Vagina (tissue), 2 donors: ENCODE measurements at places on chromosomes 16 and 17. TPM values are rescaled to one million over a fixed set of nuclear protein-coding genes. Genes with fewer than 3 reads are reported as not detected.

- H3K4me1 ChIP-seq, result peaks cover under 1% of the 10 kb centered on the region
These were observed 43.6 kb downstream of the HOXB1 start for GRCh38 chr17:48487221-48487620.

- no peak for DNase-seq
These were observed 169.5 kb upstream of the CHMP6 start for GRCh38 chr17:80822021-80822699.

CIBAR2 gene
- total RNA-seq, result not detected

ITGAD gene
- total RNA-seq, result not detected

DNA sequence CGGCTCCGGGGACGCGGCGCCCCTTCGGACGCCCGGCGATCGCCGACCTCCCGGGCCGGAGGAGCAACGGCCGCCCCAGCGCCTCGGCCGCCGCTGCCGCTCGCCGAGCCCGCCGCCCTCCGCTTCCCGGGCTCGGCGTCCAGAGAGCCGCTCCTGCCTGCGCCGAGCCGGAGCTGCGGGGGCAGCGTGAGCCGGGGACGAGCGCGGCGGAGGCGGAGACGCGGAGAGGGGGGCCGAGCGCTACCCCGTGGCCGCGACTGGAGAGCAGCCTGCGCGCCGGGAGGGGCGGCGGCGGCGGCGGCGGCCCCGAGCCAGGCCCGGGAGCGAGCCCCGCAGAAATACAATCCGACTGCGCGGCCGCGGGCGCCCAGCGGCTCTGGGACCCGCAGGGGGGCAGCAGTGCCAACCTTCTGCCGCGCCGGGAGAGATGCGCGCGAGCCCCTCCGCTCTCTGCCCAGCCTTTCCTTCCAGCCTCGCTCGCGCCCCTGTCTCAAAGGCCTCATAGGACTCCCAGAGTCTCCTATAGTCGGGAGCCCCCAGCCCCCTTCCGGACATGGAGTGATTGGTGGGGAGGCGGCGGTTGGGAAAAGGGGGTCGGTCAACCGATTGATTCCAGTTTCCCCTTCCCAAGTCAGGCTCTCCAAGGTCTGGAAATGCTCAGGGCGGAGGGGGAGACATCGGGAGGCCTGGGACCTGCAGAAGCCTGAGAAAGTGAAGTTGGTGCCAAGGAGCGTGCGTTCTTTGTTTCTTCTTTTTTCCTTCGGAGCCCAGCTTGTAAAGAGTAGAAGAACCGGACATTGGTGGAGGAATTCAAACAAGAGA, 1.0 kb upstream of the SDK2 start:
- peak overlapping the region; percentile 48 for H3K4me3 ChIP-seq
- peaks cover 28% of the 10 kb centered on the region for H3K4me1 ChIP-seq
- DNase-seq, result no peak
- H3K36me3 ChIP-seq, result no peaks in the 10 kb centered on the region
- no peaks in the 10 kb centered on the region for H3K27me3 ChIP-seq

RBL2 gene
- 101 TPM for total RNA-seq

CTF1 gene
- 3.2 TPM for total RNA-seq

GRCh38 chr16:22366889-22367288, 7.5 kb downstream of the CDR2 start:
- H3K4me3 ChIP-seq, result no peak overlapping the region
- no peaks in the 10 kb centered on the region for H3K27me3 ChIP-seq
- H3K4me1 ChIP-seq, result peaks cover 52% of the 10 kb centered on the region

- no peak overlapping the region for H3K4me3 ChIP-seq
- H3K27me3 ChIP-seq, result no peaks in the 10 kb centered on the region
- no peak overlapping the region for H3K27ac ChIP-seq
- H3K4me1 ChIP-seq, result no peaks in the 10 kb centered on the region
These were observed 1.3 kb upstream of the TRPV1 start for GRCh38 chr17:3610523-3610922.

KRT20 gene
- not detected for total RNA-seq

PRM1 gene
- total RNA-seq, result not detected

ACSM2A gene
- total RNA-seq, result not detected

GRCh38 chr16:24524855-24525677, 14.3 kb upstream of the RBBP6 start:
- H3K4me1 ChIP-seq, result peaks cover 14% of the 10 kb centered on the region
- no peaks in the 10 kb centered on the region for H3K27me3 ChIP-seq
- no peaks in the 10 kb centered on the region for H3K36me3 ChIP-seq
- peak; percentile 58 for DNase-seq
- H3K4me3 ChIP-seq, result no peak overlapping the region

GRCh38 chr16:84950906-84951305, 60.4 kb downstream of the ZDHHC7 start:
- DNase-seq, result no peak
- H3K4me3 ChIP-seq, result no peak overlapping the region
- H3K27me3 ChIP-seq, result no peaks in the 10 kb centered on the region
- H3K36me3 ChIP-seq, result no peaks in the 10 kb centered on the region
- H3K4me1 ChIP-seq, result peaks cover 38% of the 10 kb centered on the region

DNA sequence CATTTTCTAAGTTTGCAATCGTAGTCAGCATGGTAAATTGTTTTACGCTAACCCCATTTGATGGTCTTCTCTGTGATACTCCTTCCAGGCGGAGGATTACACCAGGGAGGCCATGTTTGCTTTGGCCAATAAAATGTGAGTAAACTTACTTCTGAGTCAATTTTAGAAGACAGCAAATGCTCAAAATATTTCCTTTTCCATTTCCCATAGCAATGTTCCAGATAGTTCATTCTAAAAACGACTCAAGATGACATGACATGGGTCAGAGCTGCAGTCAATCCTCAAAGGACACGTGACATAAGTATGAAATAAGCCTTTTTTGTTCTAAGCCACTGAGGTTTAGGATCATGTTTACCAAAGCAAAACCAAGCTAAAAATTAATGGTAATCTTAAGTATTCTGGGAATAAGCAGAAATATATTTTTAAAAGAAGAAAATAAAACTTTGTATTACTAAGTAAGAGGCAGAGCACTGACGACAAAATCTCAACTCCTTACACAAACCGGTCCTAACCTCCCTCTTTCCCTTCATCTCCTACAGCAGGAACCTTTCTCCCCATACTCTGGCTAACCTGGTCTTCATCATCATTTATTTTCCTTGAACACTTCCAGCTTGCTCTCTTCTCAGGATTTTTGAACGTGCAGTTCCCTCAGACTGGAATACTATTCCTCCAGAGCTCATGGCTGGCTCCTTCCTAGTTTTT, 266.2 kb downstream of the CEP112 start:
- no peaks in the 10 kb centered on the region for H3K36me3 ChIP-seq
- DNase-seq, result no peak
- no peaks in the 10 kb centered on the region for H3K4me1 ChIP-seq
- no peak overlapping the region for H3K4me3 ChIP-seq

HSPB9 gene
- total RNA-seq, result 1.2 TPM

CLEC3A gene
- not detected for total RNA-seq

C17orf100 gene
- 3.2 TPM for total RNA-seq

DNA sequence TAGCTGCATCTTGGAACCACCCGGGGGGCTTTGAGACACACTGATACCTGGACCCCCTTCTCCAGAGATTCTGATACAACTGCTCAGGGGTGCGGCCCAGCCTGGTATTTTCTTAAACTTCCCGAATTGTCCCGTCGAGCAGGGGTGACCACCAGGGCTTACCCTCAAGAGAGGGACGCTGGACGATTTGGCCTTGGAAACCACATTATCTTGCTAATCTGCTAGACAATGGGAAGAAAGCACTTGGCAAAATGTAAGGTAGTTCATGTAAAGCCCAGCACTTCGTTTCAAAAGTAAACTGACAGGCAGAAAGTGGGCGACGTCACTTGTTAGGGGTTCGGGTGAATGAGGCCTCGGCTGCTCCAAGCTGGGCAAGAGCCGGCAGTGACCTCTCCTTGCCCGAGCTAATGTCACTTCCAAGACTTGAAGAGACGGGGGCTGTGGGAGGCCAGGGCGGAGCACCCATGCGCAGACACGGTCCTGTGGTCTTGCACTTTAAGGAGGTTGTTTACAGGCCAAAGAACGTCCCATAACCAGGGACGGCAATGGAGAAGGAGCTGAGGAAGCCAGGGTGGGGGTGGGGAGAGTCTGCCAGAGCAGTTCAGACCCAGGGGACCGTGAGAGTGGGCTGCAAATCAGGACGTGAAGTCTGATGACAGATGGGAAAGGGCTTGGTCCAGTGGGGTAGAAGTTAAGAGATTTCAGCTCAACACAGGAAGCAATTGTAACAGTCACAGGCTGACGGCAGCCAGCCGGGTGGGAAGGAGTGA, 152.7 kb upstream of the GSE1 start:
- H3K27ac ChIP-seq, result peak overlapping the region; percentile 73
- no peaks in the 10 kb centered on the region for H3K27me3 ChIP-seq
- no peak overlapping the region for H3K4me3 ChIP-seq
- no peaks in the 10 kb centered on the region for H3K36me3 ChIP-seq
- DNase-seq, result no peak

KRT33B gene
- not detected for total RNA-seq

- H3K27me3 ChIP-seq, result no peaks in the 10 kb centered on the region
- no peak overlapping the region for H3K4me3 ChIP-seq
- H3K4me1 ChIP-seq, result peaks cover 47% of the 10 kb centered on the region
- DNase-seq, result no peak
These were observed 1.4 kb upstream of the VAMP2 start for GRCh38 chr17:8163978-8164814.

FSCN2 gene
- 6.6 TPM for total RNA-seq

DNA sequence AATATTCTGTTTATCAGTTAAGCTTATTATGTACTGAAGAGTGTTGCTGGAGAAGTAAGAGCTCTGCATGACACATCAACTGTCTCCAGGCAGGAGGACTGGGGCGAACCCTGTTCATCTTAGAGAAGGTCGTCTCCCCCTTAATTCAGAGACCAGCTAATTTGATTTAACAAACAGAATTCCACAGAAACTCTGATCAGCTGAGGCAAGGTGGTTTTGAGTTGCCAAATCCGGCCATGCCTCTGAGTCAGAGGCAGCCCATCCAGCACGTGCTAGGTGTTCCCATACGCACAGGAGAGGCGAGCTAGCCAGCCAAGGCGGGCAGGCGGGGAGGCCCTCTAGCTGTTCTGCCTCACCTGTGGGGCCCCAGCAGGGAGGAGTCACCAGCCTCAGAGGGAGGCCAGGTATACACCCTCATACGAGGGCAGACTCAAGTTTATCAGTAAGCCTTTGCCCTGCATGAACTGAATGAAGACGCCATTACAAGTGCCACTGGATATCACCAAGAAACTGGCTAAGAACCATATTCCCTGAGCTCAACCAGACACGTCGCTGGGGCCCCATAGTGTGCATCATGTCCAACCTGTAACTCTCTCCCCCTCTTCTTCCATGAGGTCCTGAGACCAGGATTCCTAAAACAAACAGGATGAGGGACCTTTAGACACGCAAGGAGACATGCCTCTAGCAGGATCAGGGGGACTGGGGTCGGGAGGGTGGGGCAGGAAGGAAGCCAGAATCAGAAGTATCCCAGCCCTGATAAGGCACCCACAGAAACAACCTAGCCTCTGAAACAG, 25.7 kb downstream of the STAT5A start:
- H3K27ac ChIP-seq, result peak overlapping the region; percentile 92
- H3K36me3 ChIP-seq, result no peaks in the 10 kb centered on the region
- H3K4me3 ChIP-seq, result no peak overlapping the region
- peaks cover 38% of the 10 kb centered on the region for H3K4me1 ChIP-seq

DNA sequence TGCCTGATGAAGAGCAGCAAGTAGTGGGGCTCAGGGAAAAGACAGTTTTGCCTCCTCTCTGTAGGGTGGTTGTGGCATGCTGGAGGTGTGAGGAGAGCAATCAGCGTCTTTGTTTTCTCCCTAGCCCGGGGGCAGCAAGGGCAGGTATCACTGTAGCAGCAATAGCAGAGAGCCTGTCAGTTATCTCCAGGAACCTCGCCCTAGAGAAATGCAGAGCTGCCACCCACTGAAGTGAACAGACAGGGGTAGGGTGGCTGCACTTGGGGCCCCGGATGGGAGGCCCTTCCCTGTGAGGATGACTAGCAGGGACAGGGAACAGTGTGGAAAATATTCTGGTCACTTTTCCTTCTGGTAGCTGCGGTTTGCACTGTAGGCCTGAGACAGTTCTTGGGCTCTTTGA, 886.5 kb downstream of the CDH8 start:
- H3K27ac ChIP-seq, result no peak overlapping the region
- no peaks in the 10 kb centered on the region for H3K4me1 ChIP-seq
- H3K4me3 ChIP-seq, result no peak overlapping the region
- DNase-seq, result no peak

DNA sequence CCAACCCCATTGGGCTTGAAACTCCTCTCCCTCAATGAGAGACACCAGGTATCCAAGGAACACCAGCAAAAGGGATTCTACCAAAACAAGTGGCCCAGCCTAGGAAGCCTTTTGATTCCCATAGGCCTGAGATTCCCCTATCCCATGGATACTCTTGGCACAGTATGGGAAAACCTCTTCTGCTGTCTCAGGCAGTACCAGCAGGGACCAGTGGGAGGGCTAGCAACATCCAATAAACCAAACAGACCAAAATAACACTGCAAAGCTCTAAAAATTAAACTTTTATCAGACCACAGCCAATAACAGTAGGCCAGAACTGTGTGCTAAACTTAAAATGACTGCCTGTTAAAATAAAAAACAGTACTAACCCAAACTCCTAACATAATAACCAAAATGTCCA, 153.9 kb upstream of the CES5A start:
- no peak overlapping the region for H3K4me3 ChIP-seq
- no peak for DNase-seq
- H3K4me1 ChIP-seq, result no peaks in the 10 kb centered on the region
- no peak overlapping the region for H3K27ac ChIP-seq

GRCh38 chr16:55471448-55472097, 7.4 kb upstream of the MMP2 start:
- no peak for DNase-seq
- H3K27ac ChIP-seq, result peak overlapping the region; percentile 80
- H3K27me3 ChIP-seq, result no peaks in the 10 kb centered on the region
- H3K36me3 ChIP-seq, result no peaks in the 10 kb centered on the region
- peaks cover 28% of the 10 kb centered on the region for H3K4me1 ChIP-seq

DNA sequence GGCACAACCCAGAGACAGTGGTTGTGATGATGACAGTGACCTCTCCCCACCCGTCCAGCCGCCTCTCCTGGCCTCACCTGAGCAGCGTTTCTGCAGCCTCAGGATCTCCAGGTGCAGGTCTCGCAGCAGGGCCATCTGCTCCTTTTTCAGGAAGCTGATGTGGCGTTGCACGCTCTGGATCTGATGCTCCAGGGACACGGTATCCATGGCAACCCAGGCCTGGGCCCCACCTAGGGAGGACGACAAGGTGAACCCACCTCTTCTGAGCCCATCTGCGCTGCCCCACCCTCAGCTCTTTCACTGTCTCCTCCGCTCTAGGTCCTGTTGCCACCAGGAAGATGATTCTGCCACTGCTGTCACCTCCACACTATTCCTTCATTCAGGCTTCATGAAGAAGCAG, 14.5 kb downstream of the CCDC92B start:
- H3K4me3 ChIP-seq, result no peak overlapping the region
- no peaks in the 10 kb centered on the region for H3K4me1 ChIP-seq
- DNase-seq, result no peak
- no peak overlapping the region for H3K27ac ChIP-seq

SARM1 gene
- 10.1 TPM for total RNA-seq
